ENCODE measurements at places on chromosomes 4 and X.

- DNase-seq: no peak
Measured at GRCh38 chrX:10649265-10649664, 28.9 kb upstream of the MID1 start.

- DNase-seq: no peak
Measured at GRCh38 chr4:152735396-152735859, 44.1 kb downstream of the TIGD4 start.

DNA sequence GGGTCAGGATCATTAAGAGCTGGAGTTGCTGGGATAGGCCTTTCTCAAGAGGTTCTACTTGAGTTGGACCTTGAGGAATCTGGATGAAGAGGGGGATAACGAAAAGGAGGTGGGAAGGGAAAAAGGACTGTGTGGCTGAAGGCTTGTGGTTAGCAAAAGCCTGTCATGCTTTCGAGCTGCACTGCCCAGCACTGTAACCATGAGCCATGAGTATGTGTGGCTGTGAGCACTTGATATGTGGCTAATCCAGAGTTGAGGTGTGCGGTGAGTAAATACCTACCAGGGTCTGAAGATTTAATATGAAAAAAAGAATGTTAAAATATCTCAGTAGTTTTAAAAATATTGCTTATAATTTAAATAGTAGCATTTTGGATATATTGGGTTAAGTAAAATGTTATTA, 11.4 kb downstream of the TMEM165 start:
- DNase-seq: no peak

DNA sequence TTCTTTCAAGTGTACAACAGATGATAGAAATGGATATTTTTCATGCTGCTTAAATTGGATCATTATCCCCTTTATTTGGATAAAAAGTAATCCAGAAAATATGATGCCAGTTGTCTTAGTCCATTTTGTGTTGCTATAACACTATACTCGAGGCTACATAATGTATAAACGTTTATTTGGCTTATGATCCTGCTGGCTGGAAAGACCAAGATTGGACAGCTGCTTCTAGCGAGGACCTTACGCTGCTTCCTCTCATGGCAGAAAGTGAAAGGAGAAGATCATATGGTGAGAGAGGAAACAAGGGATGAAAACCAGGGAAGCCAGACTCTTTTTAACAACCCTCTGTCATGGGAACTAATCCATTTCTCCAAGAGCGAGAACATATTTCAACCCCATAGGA, 102.7 kb downstream of the TRAM1L1 start:
- no peak for DNase-seq

DNA sequence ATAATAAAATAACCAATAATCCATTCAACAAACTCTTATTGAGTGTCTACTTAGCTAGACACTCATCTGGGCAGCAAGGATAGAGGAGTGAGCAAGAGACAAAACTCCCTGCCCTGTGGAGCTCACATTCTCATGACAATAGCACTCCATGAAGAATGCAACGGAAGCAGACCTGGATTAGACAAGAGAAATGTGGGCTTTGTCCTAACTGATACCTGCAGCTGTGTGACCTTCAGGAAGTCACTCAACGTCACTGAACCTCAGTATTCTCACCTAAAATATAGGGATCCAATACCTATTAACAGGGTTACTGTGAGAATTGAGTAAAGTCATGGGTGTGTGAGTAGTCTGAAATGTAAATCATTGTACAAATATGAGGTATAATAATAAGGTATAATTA, 61.2 kb downstream of the NDNF start:
- no peak for DNase-seq

DNA sequence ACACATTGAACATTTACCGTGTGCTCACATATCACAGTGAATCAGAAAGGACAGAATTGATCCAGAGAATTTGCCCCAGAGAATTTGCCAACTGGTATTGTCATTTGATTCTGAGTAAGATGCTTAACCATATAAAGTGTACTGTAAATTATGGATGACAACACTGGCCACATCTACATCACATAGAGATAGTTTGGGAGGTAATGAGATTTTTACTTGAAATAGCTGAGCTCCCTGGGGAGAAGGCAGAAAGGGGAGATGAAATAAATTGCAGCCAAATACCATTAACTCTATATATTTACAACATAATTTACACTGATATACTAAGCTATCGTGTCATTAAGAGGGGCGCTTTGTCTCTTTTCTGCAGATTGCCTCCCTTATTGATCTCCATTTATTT, 564.0 kb downstream of the KCNIP4 start:
- DNase-seq: no peak

GRCh38 chr4:23241408-23241807, 548.7 kb downstream of the GBA3 start:
- DNase-seq: no peak

DNA sequence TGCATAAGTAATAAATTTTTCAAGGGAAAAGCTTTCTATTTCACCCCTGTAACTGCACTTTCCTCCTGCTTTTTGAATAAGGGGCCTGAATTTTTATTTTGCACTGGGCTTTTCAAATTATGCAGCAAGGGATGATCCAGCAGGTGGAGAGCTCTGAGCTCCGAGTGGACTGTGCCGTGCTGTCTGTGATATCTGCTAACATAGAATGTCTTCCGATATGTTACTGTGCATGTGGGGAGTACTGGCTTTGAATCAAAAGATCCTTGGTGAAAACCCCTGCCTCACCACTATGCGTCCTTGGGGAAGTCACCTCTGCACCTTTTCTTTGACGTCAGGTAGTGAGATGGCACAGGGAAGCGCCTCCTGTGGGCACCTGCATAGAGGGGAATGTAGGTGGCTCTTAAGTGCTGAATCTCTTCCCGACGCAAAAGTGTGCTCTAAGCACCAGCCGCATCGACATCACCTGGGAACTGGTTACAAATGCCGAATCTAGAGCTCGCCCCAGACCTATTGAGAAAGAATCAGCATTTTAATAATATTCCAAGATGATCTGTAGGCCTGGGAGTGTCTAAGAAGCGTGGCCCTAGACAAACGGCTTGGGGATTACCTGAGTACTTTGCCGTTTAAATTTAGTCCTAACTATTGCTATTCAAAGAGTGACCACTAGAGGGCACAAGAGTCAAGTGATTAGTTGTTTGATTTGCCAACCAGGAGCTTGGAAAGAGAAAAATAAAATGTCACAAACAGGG, 19.2 kb upstream of the WFS1 start:
- DNase-seq: no peak

All from stimulated activated CD8-positive, alpha-beta memory T cell treated with anti-CD3 and anti-CD28 coated beads, Interleukin-7, amount 100 ng/mL, for 1 hour (primary cell).